ENCODE measurements at places on chromosomes 6 and 20.

- no peak for DNase-seq
These were observed 15.4 kb downstream of the NQO2 start for GRCh38 chr6:3015144-3015543.

GRCh38 chr6:93083337-93084230 is 335.8 kb downstream of the EPHA7 start:
- no peak for DNase-seq

DNA sequence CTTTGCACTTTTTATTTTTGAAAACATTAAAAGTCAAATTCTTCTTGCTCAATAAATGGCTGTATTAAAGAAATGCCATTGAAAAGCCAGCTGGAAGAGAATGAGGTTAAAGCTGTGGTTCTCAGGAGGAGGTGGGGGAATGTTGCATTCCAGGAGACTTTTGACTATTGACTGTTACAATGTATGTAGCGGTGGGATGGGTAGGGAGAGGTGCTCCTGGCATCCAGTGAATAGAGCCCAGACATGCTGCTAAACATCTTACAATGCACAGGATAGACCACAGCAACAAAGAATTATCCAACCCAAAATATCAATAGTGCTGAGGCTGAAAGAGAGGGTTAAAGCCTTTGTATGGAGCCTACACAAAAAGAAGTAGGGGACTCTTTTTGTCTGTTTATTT is 295.9 kb downstream of the NKAIN2 start:
- DNase-seq: no peak

DNA sequence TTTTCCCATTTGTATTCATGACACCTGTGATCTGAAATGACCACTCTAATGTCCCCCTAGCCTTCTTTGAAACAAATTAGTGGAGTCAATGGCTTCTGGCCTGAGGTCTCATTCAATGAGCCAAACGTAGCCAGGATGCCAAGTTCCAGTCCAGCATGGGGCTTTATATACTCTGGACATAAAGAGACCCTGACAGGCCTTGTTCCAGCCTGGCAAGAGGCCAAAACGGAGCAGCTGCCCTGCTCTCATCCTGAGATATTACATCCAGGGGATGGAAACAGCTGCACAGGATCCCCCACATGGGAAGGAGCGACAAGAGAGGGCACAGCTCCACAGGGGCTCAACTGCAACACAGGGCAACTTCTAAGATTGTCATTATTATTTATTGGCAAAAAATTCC is 437.8 kb downstream of the CDH26 start:
- DNase-seq: no peak

DNA sequence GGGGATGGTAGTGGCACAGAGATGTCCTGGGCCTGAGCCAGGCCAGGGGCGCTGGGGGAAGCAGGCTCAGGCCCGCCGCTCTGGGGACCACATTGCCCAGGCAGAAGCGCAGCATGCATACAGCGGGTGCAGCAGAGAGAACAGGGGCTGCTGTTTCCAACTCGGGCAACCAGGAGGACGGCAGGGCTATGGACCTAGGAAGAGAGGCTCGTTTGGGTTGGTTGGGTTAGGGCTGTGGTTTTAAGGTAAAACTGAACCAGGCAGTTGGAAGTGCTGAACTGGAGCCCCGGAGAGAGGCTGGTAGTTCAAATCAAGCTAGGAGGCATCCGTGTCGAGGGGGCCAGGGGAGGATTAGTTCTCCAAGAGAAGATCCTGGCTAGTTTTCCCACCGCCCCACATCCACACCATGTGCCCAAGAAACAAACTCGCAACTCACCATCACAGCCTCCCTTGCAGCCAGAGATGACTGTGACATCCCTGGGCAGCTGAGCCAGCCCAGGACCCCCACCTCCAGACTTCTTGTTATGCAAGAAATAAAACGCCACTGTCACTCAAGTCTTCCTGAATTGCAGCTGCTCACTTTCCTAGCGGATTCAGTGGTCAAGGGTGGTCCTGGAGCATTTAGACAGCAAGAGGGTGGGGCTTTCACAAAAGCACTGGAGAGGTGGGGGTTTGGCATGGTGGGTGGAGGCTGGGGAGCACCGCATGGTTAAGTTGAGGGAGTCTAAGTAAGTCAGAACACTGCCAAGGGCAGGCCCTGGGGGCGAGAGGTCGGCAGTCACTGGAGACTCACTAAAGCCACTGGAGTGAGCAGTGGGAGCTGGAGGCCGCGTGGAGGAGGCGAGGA is 161.2 kb downstream of the GRM4 start:
- no peak for DNase-seq

DNA sequence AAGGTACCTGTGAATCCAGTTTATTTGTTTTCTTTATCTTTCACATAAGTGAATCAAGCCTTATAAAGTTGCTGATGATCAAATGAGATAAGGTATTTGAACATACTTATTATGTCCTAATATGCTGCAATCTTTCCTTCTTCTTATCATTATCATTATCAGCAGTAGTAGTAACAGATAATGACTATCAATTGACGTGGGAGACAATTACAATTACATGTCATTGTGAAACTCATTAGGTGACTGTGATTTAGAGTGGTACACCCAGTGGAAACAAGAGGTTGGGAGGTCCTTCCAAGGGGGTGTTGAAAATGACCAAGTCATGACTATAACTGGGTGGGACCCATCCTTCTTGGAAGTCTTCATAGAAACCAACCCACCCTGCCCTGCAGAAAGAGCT is 2.8 kb downstream of the CLIC5 start:
- DNase-seq: no peak

DNA sequence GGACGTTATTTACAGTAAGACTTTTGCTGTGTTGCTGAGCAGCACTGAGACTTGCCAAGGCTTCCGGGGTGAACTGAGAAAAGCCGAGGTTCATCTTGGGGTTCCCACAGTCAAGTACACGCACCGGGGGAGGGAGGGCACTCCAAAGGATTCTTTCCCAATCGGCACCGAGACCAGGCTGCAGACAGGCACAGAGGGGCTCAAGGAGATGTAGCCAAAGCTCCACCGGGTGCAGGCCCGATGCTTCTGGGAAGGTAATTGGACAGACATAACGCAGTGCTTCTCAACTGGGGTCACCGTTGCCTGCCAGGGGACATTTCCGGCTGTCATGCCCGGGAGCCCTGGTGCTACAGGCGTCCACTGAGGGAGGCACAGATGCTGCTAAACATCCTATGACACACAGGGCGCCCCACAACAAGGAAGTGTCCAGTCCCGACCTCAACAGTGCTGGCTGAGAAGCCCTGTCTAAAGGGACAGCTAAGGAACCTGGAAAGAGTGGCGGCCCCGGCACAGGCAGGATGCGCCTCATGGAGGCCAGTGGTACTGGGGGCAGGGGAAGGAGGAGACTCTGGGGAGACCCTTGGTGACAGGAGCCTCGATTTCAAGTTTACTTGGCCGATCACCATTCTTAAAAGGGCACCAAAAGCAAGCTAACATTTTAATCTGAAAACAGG is 92.9 kb downstream of the RAMACL start:
- DNase-seq: no peak

GRCh38 chr20:32277361-32278198 is at the start of gene KIF3B:
Gene KIF3B (plus strand): TSS chr20:32277651. CDS start chr20:32309778, 32,127 bp downstream.
- peak; percentile 77 for DNase-seq

- no peak for DNase-seq
These were observed 12.0 kb downstream of the PFDN4 start for GRCh38 chr20:54219751-54220426.

DNA sequence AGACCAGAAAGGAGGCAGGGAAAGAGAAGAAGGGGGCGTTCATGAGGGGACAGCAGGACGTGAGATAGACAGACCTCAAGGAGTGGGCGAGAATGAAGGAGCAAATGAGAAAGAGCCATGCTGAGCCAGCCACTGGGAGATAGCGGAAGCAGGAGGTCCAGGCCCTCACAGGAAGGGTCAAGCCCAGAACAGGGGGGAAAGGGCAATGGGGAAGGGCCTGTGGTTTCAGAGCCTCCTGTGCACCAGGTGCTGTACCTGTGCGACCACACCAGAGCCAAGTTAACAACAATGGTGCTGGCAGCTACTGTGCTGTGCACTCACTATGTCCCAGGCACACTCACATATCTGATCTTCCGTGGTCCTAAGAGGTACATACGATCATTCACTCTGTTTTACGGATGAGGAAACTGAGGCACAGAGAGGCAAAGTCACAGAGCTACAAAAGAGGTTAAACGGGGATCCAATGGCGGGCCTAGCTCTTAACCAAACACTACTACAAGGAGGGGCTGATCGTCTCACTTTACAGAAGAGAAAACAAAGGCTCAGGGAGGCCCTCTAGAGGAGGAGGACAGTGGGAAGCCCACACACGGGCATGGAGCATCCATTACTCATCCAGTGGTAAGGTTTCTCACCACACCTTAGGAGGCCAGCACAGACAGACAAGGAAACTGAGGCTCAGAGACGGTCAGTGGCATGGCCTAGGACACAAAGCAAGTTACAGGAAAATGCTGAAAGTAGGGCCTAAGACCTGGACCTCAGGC is 129.1 kb downstream of the PREX1 start:
- DNase-seq: no peak

GRCh38 chr6:15969236-15969778 is 159.6 kb upstream of the MYLIP start:
- DNase-seq: no peak

GRCh38 chr6:119830069-119830468 is 480.5 kb upstream of the MAN1A1 start:
- DNase-seq: no peak

All from forelimb muscle (tissue), 1 donor.